Coronary artery (tissue), 2 donors: ENCODE measurements at places on chromosomes 11 and 22.
A peak's percentile ranks its signal among the peaks of the same experiment; 100 is the strongest.

GRCh38 chr11:68666849-68667248, 17.5 kb upstream of the GAL start:
- DNase-seq = peak; percentile 91

GRCh38 chr11:72781313-72782080, 12.3 kb downstream of the STARD10 start:
- DNase-seq = no peak

- no peak for DNase-seq
Observed at GRCh38 chr11:113562981-113563461, 87.8 kb upstream of the DRD2 start.

DNA sequence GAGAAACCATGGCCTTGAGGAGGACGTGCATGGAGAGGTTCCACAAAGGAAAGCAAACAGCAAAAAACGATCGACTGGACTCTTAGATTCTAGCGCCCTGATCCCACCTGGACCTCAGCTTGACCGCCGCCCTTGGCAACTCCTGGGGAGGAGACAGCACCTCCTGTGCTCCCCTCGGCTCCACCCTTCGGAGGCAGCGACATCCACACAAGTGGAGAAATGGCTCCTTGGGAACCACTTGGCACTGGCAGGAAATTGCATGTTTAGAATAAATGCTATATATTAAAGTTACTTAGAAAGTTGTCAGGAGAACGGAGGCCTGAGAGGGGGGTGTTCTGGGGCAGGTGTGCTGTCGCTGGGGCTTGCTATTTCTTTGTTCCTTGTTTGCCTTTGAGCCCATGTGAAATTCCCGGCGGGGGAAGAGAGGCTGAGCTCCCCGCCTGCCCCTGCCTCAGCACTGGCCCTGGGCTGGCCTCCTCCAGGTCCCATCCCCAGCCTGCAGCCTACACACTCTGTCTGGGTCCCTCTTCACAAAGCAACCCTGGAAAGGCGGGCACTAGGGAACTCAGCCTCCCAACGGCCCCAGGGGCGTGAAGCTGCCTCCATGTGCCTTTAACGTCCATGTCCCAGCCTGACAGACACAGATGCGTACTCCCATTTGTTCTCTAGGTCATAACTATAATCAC, 395.3 kb downstream of the BRD1 start:
- DNase-seq = no peak

DNA sequence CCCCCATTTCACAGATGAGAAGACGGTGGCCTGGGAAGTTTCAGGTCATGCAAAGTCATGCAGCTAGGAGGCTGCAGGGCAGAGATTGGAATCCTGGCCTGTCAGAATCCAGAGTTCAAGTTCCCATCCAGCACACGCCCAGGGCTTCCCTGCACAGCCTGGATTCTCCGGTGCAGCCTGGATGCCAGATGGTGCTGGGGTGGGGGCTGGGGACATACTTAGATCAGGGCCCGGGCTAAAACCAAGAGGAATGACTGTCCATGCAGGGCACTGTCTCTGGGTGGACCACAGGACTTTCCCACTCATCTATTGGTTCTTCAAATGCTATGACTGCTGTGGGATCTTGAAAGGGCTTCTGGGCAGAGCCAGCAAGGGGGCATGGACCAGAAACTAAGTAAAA, 24.6 kb downstream of the LMO1 start:
- DNase-seq = no peak

DNA sequence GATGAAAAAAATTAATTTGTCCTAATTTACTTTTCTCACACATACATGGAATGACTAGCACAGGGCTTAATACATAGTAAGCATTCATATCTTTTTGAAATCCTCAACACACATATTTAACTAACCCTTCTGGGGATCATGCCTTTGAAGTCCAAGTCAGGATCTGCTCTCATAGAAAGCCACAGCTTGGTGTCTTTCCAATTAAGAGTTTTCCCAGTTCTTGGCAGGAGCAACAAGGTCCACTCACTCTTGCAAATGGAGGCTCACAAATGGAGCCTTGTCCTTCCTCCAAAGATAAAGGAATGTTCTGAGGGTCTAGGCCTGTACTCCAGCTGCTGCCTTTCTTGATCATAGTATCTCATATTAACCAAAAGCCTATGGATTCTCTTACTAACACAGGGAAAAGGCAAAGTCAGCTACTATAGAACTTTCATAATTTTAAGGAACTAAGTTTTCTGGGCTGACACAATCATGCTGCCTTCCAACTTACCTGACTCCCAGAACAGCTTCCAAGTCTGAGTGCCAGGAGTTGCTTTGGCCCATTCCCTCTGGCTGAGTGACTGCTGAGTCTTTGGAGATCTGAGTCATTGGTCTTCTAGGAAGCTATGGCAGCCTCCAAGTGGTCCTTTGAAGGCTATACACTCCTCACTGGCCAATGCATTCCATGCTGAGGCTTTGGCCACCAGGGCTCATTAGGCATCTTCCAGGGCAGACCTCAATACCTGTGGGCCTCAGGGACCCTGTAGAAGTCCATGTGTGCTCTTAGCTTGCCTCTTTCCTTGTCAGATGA, 25.8 kb upstream of the NUCB2 start:
- DNase-seq = no peak

DNA sequence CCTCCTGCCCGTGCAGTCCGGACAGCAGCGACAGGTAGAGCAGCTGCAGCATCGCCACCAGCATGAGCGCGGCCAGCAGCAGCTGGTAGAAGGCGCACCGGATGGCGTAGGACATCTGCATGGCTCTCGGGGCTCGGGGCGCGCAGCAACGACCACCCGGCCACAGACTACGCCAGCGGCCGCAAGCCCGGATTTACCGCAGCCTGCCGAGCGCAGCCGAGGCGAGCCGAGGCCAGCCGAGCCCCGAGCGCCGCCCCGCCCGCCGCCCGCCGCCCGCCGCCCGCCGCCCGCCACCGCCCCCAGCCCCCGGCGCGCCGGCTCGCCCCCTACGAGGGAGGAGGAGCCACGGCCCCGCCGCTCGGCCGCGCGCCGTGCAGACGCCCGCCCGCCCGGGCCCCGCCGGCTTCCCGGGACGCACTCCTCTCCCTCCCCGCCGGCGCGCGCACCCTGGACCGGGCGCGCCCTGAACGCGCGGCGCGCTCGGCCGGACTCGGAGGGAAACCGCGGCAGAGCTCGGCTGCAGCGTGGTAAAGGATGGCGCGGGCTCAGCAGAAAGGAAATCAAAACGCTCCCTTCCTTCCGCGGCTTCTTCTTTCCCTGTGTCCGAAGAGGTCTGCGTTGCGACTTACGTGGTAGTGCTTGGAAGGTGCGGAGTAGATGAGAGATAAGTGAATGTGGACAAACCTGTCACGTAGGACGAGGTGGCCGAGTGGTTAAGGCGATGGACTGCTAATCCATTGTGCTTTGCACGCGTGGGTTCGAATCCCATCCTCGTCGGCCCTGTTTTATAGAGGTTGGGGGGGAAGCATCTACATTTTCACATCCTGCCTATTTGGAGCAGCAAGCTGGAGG, at the start of gene B4GAT1:
TSS of gene B4GAT1 (minus strand) at position 205 of the 852 bp plus-strand sequence. CDS start at position 121, 84 bp downstream.
- DNase-seq = peak; percentile 87

DNA sequence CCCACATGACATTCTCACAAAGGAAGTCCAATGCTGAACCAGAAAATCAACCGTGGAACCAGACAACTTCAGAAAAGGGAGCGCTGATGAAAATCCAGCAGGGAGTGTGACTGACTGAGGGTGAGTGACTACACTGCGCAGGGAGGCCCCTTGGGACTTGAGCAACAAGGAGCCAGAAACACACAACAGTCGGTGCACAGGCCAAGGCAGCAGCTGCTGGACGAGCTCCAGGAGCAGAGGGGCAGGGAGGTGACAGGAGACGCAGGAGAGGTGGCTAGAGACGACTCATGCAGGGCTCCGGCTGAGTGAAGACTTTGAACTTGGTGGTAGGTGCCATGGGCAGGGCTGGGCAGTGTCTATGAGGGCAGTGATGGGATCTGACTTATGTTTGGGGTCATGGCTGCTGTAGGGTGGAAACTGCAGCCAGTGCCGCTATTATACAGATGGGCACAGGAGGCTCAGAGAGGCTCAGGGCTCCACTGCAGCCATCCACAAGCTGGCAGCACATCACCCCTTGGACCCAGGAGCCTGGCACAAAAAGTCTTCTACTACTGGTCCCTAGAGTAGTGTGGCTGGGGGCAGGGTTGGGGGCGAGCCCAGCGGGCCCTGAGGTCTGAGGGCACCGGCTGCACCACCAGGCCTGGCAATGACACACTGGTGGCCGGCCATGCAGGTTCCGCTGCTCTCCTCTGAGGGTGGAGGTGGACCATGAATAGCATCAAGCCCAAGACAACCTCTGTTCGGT, 10.3 kb upstream of the FADD start:
- peak; percentile 84 for DNase-seq

DNA sequence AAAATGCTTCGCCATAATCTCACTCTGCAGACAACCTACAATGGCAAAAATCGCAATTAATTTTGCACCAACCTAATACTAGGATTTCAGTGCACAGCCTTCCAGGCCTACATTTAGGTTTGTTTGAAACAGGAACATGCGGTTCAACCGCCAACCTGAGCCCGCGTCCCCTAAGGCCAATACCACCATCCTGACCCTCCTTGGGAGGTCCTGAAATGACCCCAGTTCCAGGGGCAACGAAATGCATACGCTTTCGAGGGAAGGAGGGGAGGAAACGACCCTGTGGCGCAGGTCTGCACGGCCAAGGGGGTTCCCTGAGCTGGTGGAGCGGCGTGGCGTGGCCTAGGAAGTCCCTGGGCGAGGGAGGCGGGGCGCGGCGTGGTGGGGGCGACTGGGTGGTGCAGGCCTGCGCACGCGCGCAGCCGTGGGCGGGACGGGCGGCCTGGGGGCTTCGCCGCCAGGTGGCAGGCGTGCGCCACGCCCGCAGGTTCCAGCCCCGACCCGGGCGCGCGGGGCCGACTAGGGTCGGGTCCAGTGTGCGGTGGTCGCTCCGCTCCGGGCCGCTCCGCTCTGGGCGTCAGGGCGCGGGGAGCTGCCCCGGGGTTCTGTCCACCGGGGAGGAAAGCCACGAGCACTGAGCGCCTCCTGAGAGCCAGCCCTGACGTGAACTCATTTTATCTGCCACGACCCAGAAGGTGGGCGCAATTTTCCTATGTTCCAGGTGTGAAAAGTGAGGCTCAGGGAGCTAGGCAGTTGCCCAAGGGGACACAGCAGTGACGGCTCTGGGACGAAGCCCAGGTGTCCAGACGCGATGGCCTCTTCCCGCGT, 94.1 kb downstream of the SWAP70 start:
- DNase-seq = peak; percentile 89

DNA sequence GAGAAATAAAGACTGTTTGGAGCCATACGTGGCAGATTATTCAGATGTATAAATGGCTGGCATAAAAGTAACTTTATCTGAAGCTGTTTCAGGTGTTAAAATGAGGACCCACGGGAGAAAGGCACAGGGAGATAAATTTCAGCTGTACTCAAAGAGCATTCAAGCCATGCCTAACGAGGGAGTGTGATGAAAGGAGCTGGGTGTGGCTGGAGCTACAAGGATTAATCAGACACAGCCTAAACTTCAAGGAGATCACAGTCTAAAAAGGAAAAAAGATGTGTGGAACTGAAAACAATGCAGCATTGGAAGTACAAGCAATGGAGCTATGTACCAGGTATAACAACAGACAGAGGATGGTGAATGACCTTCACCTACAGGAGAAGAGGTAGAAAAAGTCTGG, 120.8 kb upstream of the APOA1 start:
- no peak for DNase-seq

- no peak for DNase-seq
Observed at GRCh38 chr11:1292644-1293618, 16.5 kb downstream of the TOLLIP start.

- no peak for DNase-seq
Observed at GRCh38 chr11:1994121-1994520, 3.5 kb downstream of the H19 start.

DNA sequence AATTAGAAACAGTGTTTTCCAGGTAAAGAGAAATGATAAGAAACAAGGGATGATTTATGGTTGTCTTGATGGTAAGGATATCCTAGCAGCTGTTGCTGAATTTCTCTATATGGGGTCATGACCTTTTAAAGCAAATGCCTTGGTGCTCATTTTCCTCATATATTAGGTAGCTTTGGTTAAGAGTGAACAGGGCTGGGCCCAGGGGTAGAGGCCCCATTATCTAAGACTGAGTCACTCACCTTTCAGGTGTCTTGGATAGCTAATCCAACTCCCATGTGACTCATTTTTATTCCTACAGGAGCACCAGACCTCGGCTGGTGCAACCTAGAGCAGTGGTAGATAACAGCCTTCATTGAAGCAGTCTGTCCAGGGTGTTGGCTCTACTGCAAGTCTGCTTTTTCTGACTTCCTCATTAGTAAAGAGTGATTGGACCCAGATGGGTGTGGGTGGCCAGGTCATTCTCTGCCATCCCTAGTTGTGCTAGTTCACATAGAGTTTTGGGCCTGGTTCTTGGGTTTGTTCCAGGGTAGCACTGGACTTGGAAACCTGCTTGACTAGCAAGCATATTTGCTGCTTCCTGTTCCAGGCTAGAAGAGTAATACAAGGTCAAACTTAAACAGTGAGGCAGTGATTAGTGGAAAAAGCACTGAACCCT, 37.4 kb downstream of the CTNND1 start:
- no peak for DNase-seq

- no peak for DNase-seq
Observed at GRCh38 chr11:118010738-118011461, 24.7 kb downstream of the IL10RA start.

DNA sequence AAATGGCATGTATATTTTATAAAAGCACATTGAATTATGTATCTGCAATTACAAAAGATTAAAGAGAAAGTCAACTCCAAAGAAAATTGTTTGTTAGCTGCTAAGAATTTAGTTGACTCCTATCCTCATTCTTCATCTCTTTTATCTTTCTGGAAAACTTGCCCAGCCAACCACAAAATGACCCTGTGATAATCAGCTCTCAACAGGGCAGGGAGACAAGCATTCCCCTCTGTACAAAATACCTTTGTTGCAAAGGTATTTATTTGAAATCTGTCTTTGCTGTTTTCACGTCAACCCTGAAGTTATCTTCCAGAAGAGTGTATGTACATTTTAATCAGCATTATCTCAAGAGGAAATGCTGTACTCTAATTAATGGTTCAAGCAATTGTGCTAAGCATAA, 191.1 kb upstream of the DDI1 start:
- no peak for DNase-seq

DNA sequence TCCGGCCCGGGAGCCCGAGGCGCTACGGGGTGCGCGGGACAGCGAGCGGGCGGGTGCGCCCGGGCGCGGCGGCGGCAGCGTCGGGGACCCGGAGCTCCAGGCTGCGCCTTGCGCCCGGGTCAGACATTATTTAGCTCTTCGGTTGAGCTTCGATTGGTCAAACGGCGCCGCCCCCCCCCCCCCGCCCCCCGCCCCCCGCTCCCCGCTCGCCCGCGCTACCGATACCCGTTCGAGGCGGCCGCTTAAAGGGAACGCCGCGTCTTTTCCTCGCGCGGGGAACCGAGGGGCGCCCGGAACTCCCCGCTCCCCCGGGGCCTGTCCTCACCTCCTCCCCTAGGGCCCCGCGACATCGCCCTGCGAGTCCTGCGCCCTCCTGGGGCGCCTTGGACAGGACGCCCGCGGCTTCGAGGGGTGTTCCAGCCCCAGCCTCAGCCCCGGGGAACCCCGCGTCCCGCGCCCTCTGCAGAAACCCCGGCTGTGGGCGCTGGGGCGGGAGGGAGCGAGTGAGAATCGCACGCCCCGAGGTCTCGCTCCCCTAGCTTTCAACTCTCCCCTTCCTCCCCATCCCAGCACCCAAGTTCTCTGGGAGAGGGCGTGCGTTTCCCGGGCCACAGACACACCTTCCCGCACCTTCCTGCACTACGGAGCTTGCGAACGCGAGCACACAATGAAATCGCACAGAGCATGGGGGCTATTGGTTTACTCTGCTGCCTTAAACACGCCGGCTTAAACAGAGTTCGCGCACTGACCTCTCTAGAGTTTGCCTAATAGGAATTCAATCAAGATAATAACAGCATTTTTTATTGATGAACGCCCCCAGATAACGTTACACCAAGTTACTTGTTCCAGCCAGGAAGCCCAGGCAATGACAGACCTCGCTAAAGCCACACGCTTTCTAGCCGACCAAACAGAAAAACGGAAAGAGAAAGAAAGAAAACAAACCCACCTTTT, at the start of gene BDNF:
TSS of gene BDNF (minus strand) at position 105 of the 951 bp plus-strand sequence. CDS start 41,891 bp downstream, outside the sequence.
- DNase-seq = no peak
